ENCODE measurements at places on chromosomes 13 and 19.

DNA sequence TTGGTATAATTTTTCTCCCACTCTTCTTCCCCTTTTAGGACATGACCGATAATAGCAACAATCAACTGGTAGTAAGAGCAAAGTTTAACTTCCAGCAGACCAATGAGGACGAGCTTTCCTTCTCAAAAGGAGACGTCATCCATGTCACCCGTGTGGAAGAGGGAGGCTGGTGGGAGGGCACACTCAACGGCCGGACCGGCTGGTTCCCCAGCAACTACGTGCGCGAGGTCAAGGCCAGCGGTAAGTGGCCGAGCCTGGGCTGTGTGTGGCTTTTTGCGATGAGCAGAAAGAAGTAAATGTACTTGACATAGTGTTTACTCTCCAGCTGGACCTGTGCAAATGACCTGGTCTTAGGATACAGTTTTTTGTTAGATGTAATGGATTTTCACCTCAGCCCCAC lies 102.5 kb downstream of the ARHGEF7 start:
- DNase-seq: no peak

- DNase-seq: peak; percentile 85
Observed at GRCh38 chr19:2962018-2962670, 15.2 kb upstream of the TLE6 start.

DNA sequence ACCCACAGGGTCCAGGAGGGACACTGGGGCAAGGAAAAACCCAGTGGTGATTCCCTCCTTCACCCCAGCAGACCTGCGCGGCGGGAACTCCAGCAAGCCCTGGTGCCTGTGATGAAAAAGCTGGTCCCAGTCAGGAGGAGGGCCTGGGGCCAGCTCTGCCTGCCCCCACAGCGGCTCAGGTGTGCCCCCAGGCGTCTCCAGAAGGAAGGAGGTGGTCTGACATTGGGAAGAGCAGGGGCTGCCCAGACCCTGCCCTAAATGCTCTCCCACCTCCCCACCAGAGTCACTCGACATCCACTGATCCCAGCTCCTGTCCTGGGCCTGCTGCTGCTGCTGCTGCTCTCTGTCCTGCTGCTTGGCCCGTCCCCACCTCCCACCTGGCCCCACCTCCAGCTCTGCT lies 6.2 kb downstream of the PTH2 start:
- DNase-seq: no peak

DNA sequence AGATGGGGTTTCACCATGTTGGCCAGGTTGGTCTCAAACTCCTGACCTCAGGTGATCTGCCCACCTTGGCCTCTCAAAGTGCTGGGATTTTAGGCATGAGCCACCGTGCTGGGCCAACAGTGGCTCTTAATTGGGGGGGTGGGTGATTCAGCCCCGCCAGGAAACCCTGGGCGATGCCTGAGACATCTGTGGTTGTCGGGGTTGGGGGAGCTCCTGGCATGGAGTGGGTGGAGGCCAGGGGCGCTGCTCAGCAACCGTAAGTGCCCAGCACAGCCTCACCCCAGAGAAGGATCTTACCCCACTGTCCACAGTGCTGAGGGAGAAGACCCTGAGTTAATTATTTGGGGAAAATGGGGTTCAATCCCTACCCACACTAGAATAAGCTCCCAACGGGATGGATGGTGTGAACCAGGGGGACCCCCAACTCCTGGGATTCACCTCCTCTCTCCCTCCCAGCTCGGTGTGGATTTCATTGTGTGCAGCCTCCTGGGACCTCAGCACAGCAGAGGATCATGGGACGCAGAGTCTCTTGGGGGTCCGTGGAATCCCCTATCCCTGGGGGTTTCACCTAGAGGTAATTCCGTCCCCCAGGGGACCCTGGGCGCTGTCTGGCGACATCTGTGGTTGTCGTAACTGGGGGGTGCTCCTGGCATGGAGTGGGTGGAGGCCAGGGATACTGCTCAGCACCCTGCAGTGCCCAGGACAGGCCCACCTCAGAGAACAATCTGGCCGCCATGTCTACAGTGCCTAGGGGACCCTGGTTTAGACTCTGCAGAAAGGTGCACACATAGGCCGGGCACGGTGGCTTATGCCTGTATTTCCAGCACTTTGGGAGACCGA lies 68.9 kb downstream of the GADD45B start:
- DNase-seq: no peak

DNA sequence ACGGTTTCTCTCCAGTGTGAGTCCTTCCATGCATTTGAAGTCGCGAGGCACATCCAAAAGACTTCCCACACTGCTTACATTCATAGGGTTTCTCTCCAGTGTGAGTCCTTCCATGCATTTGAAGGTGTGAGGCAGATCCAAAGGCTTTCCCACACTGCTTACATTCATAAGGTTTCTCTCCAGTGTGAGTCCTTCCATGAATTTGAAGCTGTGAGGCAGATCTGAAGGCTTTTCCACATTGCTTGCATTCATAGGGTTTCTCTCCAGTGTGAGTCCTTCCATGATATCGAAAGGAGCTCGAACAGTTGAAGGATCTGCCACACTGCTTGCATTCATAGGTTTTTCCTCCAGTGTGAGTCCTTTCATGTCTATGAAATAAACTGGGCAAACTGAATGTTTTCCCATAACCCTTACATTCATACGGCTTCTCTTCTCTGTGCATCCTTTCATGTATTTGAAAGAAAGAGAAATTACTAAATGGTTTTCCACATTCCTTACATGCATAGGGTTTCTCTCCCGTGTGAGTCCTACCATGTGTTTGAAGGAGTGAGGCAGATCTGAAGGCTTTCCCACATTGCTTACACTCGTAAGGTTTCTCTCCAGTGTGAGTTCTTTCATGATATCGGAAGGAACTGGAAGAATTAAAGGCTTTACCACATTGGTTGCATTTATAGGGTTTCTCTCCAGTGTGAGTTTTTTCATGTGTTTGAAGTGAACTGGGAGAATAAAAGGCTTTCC lies 20.3 kb downstream of the ZNF433 start:
- no peak for DNase-seq

Data from CD4-positive, alpha-beta T cell treated with Interleukin-10 for 1 hour (primary cell).